KBM-7 (cell line): ENCODE measurements at places on chromosomes 4 and X.

GRCh38 chrX:7343181-7343580 is 195.2 kb upstream of the PUDP start:
- no peak for DNase-seq

DNA sequence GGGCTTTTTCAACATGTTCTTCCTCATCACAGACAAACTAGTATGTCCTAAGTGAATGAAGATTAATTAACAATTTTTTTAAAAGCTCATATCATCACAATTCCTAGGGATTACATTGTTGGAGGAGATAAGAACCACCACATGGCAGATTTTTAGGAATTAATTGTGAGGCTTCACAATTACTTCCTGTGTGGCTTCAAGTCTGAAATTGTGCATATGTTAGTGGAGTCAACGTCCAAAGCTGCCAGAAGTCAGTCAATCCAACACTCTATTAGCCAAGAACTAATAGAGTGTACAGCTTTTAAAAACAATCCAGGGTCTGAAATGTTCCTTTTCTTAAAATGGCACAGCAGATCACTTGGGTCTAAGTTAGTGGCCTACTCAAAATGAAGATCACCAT is 49.3 kb upstream of the C1QTNF7 start:
- no peak for DNase-seq

DNA sequence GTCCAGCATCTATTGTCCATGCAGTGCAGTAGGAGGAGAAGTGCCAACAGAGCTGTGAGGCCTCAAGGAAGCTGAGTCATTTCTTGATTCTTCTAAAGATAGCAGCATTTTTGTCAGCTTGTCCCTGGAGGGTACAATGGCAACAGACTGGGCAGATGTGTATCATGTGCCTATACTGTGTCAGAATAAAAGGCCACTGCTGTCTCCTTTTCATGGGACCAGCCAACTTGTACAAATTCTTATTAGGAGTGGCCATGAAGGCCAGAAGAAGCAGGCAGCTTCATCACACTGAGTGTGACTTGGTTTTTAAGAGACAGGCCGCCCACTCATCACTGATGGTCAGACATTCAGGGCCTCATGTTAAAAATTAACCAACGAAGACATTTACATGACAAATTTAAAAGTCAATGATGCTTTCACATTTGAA is 185.0 kb upstream of the FAM241A start:
- no peak for DNase-seq

DNA sequence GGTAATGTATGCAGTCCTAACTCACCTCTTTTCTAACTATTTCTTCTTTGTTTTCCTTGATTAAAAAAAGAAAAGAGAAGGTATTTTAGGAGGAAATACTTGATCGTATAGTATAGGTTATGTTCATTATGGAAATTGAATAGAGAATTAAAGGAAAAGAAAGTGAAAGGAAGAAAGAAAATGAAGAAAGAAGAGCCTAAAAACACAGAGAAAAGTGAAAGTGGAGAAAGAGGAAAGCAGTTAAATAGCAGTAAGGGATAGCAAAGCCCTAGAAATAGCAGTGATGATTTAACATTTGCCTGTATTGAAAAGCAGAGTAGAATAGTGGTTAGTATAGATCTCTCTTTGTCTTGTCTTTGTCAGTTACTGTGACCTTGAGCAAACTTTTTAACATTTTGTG is 37.0 kb downstream of the MRPL1 start:
- no peak for DNase-seq

GRCh38 chrX:129781134-129781672 is 1.5 kb downstream of the SASH3 start:
- DNase-seq: peak; percentile 93

DNA sequence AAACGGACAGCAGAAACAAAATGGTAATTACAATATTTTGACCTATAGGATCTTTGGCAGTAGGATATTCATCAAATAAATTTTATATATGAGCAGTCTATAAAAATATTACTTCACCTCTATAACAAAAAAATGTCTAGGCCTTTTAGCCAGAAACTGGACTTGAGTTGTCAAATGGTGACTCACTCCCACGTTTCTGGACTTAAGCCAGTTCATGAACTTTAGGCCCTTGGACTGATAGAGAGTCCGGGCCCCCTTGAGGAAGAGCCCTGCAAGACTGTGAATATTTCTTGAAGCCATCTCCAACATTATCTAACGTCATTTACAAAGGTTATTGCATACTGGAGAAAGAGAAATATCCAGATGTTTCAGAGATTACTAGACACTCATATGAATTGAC is 106.8 kb upstream of the FAM47A start:
- DNase-seq: no peak
